ENCODE measurements at places on chromosomes 2 and 18.

- DNase-seq = no peak
These were observed 20.7 kb upstream of the ALLC start for GRCh38 chr2:3637311-3637675.

DNA sequence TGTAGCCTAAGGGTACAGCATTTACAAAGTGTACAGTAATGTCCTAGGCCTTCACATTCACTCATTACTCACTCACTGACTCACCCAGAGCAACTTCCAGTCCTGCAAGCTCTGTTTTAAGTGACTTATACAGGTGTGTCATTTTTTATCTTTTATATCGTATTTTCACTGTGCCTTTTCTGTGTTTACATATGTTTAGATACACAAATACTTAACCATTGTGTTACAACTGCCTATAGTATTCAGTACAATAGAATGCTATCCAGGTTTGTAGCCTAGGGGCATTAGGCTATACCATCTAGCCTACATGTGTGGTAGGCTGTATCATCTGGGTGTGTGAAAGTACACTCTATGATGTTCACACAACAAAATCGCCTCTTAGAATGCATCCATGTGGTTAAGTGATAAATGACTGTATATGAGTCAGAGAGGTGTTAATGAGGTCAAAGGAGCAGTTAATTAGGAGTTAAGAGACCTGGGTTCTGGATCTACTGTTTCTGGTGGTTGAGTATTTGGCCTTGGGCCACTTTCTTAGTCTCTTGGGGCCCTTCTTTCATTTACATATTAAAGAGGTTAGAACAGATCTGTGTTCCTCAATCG is 149.1 kb downstream of the GREB1L start:
- DNase-seq = no peak

- DNase-seq = no peak
These were observed 19.5 kb downstream of the INPP1 start for GRCh38 chr2:190362894-190363293.

DNA sequence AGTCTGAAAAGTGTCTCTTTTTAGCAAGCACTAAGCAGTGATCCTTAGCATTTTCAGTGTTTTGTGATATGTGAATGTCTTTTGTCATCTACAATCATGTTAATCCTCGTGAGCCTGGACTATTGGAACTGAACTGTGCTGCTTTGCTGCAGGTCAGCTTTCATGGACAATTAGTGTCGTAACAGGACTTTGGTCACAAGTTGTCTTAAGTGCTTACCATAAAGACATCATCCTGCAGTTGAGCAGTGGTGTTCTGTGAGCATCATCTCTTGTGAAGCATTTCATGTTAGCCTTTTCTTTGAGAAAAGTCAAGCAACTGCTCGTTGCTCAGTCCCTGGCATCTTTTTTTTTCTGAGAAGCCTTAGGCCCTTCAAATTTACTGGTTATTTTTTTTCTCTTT is 135.9 kb downstream of the ZNF407 start:
- DNase-seq = no peak

DNA sequence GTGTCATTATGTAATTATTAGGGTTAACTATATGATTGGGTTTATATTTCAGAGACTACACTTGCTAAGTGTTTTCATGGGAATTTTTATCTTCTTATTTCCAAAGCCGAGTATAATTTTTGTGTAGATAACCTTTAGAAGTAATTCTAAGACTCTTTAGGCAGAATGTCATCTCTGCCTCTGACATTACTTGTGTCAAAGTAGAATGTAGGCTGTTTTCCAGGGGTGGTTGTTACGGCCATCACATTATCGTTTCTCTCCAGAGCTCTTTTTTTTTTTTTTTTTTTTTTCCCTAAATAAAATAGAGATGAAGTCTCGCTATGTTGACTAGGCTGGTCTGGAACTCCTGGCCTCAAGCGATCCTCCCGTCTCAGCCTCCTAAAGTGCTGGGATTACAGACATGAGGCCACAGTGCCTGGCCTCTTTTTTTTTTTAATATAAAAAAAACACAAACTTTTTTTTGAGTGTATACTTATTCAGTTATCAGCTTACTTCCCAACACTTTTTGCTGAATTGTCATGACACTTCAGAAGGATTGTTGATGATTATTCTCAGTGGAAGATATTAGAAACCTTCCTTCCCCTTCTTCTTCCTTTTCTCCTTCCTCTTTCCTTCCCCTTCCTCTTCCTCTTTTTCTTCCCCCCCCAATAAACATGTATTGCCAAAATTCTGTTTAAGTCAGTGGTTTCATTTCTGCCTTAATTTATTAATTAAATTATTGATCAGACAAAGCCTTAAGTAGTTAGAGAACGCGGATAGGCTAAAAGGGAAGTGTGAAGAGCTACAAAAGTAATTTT is 2.3 kb downstream of the PIKFYVE start:
- no peak for DNase-seq

DNA sequence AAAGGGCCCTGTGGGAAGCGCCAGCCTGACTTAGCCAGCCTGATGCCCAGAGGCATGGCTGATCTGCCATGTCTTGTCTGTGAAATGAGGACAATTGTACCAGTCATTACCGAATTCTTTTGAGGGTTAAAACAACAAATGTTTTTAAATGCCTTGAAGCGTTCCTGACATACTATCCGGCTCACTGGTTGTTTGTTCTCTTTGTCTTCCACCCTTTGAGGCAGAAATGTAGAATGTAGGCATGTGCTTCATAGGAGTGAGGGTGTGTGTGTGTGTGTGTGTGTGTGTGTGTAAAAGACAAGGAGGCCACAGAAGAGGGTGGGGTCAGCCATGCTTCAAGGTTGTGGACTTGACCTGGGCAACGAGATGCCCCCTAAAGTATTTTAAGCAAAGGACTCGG is 35.5 kb downstream of the TGFBRAP1 start:
- no peak for DNase-seq

GRCh38 chr2:85951351-85952067 is 62.7 kb upstream of the ST3GAL5 start:
- DNase-seq = no peak
